ENCODE measurements at places on chromosomes 4 and X.

DNA sequence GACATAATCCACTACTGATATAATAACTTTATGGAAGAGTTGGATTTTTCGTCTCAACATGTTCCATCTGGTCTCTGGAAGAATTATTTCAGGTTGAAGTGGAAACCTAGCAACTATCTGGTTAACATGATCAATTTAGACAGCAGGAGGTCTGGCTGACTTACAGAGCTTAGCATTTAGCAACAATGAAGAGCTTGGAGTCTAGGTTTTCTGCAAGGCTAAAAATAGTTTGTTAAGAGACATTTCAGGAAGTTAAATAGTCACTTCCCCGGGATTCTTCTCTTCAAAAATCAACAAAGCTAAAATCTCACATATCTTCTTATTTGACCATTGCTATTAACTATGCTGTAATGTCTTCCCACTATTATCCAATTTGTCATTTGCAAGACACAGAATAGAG lies 418.6 kb upstream of the DIPK2B start:
- DNase-seq = no peak

DNA sequence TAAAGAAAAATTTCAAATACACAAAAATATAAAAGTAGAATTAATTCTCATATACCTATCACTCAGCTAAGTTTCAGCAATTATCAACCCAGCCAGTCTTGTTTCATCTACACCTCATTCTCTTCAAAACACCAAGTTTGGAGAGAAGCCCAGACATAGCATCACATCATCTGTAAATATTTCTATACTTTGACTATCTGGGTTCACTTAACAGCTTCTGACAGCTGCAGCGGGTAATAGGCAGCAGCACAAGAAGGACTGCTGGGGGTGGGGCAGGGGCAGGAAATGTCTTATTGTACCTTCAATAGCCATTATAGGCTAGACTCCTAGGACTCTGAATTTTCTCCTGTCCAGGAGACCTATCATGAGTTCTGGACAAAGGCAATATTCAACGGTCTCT lies 54.1 kb downstream of the PHF8 start:
- DNase-seq = no peak

- DNase-seq = no peak
These were observed 459.2 kb downstream of the FAT4 start for GRCh38 chr4:125773931-125774330.

- no peak for DNase-seq
These were observed 52.7 kb downstream of the AMER1 start for GRCh38 chrX:64152857-64153256.

DNA sequence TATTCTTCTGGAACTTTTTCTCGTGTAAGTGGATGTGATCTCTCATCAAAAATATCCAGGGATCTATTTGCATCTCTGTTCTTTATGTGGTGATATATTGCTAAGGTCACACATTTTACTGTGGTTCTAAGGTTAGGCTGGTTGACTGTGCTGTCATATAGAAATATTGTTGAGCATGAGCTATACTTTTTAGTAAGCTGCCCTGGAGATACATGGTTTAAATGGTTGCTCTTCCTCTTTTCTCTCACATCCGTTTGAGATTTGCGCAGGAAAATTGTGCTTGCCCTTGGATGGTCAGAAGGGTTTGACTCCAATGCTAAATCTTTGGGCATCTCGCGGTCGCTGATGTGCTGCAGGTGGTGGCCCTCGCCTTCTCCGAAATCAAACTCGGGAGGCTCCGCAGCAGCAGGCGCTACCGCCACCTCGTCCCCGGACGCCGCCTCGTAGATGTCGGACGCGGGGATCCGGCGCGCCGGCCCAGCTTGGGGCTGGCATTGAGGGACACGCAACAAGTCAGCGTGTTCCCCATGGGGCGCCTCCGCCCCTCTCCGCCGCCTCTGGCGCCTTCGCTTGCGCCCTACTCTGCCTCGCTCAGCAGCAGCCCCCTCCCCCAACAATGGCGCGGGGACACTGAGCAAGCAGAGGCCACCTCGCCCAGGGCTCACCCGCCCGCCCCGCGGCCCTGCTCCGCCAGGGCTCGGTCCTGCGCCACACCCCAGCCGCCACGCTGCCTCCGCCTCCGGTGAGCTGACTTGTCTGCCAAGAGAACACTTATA lies 154.5 kb downstream of the MSN start:
- no peak for DNase-seq

DNA sequence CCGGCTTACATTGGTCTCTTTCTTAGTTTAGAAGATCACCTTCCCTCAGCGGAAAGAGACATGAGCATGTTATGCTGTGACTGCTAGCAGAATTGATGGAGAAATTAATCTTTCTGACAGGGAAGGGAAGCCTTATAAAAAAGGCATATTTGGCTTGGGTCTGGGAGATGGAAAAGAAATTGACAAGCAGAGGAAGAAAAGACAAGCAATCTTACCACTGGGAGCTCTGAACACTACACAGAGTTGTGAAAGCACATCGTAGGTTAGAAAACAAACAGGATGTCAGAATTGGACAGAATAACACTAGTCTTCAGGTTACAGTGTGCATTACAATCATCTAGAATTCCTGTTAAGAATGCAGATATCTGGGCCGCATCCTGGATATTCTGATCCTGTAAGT lies 1493.8 kb upstream of the IGFBP7 start:
- DNase-seq = no peak

- DNase-seq = no peak
These were observed 9.0 kb downstream of the RAB9A start for GRCh38 chrX:13697976-13698375.

- no peak for DNase-seq
These were observed 79.2 kb downstream of the CPZ start for GRCh38 chr4:8671712-8672290.

DNA sequence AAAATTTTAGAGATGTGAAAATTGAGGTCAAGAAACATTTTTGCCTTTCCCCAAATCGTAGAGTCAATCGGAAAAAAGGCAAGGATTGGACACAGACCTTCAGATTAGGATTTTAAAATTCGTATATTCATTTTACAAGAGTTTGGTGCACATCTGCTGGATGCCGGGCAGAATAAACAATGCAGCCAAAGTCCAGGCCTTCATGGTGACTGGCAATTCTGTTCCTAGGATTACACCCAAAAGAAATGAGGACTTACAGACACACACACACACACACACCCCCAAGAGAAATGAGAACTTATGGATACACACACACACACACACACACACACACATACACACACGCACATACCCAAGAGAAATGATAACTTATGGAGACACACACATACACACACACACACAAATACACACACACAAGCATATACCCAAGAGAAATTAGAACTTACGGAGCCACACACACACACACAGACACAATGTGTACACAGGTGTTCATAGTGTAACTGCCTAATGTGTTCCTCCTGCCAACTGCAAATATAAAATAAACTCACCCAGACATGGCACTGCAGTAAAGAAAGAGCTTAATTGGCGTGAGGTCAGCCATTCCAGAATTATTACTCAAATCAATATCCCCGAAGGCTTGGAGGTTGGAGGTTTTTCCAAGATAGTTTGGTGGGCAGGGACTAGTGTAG lies 165.7 kb upstream of the STS start:
- no peak for DNase-seq
